Activated CD4-positive, alpha-beta T cell treated with anti-CD3 and anti-CD28 coated beads, Interleukin-2, amount 50 U/mL, for 48 hours (primary cell): ENCODE measurements at places on chromosomes 2 and 18.

GRCh38 chr2:207317378-207317984 is 151.7 kb upstream of the KLF7 start:
- no peak for DNase-seq

- DNase-seq, result no peak
These were observed 9.7 kb downstream of the DRC1 start for GRCh38 chr2:26411419-26411818.

DNA sequence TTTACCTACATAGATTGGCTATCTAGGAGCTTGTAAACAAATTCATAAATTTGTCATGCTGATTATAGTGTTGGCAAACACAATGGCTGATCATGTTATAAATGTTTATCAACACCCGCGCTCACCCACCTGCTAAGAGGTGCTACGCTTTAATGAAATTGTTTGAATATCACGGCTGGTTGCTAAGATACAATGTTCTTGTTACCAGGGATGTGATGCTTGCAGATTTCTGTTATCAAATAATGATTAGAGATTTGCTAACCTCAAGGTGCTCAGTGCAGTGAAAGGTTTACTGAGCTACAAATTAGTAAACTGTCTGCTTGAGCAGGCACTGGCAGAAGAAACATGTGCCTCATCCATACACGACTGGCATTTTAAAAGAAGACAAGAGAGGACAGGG is 160.0 kb upstream of the ZEB2 start:
- DNase-seq, result no peak

- DNase-seq, result no peak
These were observed 690.6 kb upstream of the SLC8A1 start for GRCh38 chr2:41142478-41142877.

- DNase-seq, result no peak
These were observed 17.0 kb downstream of the KCNK3 start for GRCh38 chr2:26709323-26710110.

DNA sequence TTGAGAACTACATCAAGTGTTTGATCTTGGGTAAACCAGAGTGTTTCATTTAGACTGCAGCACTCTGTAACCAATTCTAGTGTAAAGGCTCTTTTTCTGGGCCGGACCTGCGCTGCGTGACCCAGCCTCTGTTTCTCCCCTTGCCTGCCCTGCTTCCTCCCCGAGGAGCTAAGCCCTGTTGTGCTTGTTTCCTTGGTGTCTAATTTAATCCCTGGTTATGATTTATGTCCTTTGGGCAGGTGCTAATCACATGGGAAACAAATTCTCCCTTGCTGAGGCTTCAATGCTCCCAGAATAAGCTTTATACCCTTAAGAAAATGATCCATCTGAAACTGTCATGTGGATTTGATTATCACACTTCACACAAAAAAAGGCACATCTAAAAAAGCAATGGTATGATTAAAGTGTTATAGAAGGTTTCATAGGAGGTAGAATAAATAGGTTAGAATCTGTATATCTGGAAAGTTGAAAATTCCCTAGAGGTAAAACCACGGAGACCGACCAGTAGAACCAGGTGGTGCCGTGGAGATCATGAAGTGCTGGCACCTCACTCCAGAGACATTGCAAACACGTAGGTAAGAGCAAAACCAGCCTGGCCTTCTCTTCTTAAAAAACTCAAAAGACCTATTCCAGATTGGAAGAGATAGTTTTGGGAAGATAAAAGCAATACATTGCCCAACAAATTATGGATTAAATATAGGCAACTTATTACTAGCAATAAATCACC is 31.0 kb upstream of the SLC9A2 start:
- no peak for DNase-seq

GRCh38 chr2:105141099-105141614 is 100.4 kb upstream of the GPR45 start:
- no peak for DNase-seq

- DNase-seq, result peak; percentile 68
These were observed 8.1 kb upstream of the SOS1 start for GRCh38 chr2:39128919-39129391.

- DNase-seq, result no peak
These were observed 260.4 kb upstream of the SIX3 start for GRCh38 chr2:44680983-44681531.

- peak; percentile 29 for DNase-seq
These were observed 2.2 kb downstream of the LRATD1 start for GRCh38 chr2:14634489-14635390.

DNA sequence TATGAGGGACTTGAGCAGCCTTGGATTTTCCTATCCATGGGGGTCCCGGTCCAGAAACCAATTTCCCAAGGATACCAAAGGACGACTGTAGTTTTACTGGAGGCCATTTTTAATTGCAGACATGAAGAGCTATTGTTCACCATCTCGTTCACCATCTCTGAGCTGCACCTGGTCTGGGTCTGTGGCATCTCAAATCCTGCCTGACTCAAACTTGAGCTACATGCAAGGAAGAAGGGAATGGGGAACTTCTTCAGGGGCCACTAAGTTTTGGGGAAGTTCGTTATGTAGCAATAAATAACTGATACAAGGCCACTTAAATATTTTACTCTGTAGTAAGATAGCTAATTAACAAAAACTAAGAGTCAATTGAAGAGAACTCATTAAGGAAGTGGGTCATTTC is 2.1 kb upstream of the SMCHD1 start:
- no peak for DNase-seq

GRCh38 chr2:129741623-129742022 is 237.8 kb upstream of the RAB6C start:
- no peak for DNase-seq

DNA sequence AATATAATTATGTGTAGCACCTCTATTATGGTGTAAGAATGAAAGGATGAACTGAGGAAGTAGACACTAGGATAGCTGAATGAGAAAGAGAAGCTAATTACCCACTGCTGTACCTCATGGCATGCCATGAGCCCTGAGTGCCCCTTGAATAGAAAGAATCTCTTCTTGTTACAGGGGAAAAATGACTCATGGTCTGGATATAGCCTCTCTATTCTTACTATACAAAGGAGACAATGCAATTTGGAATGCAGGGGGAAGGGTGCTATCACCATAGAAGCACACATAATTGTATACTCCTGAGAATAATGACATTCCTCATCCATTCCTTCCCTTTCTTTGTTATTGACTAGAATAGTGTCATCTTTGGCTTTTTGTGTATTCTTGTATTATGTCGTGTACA is 385.2 kb downstream of the CDH7 start:
- no peak for DNase-seq

GRCh38 chr2:159712929-159713420 is 669 bp downstream of the MARCHF7 start:
- no peak for DNase-seq

- no peak for DNase-seq
These were observed 117.6 kb downstream of the INHBB start for GRCh38 chr2:120463527-120463926.

GRCh38 chr18:8448130-8448529 is 161.1 kb upstream of the RAB12 start:
- DNase-seq, result no peak

- peak; percentile 70 for DNase-seq
These were observed at the start of gene RNF144A for GRCh38 chr2:6917071-6917760. TSS of gene RNF144A (plus strand) at chr2:6917412. CDS start at chr2:6996927, 79,515 bp downstream.

DNA sequence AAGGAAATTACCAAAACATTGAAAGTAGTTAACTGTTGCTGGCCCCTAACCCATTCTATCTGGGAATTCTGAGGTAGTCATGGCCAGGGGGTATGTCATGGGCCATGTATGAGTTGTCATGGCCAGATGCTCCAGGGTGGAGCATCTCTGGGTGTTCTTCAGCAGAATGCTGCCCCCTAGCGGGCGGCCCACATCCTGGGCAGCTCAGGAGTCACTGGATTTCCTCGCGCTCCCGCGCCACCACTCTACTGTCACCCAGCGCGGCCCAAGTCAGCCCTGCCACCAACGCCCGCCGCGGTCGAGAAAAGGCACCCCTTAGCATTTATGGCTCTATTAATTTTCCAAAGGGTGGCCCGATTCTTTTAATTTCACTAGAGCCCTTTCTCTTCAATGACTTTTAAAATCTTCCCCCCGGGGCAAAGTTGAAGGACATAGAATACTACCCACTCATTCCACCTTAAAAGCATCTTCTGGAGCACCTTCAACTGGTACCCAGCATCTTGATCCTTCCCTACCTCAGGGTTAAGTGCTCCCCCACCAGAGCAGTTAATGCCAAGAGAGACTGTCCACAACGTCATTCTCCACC is 41.6 kb downstream of the PKDCC start:
- DNase-seq, result peak; percentile 84

- DNase-seq, result no peak
These were observed 59.5 kb upstream of the YWHAQ start for GRCh38 chr2:9690252-9690651.

DNA sequence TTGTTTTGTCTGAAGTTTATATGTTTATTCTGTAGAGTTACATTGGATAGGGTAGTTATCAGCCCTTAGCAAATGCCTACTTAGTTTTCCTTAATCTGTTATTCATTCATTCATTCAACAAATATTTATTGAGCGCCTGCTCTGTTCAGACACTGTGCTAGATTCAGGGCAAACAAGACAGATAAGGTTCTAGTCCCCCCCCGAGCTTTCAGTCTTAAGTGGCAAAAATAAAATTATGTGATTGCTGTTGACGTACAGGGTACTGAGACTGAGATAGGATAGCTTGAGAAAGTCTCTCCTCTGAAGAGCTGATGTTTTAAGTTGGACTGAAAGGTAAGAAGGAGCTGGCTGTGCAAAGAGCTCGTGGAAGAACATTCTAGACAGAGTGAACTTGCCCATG is 58.7 kb downstream of the CRIM1 start:
- DNase-seq, result no peak

GRCh38 chr2:32750880-32751279 is 123.0 kb downstream of the TTC27 start:
- DNase-seq, result no peak

DNA sequence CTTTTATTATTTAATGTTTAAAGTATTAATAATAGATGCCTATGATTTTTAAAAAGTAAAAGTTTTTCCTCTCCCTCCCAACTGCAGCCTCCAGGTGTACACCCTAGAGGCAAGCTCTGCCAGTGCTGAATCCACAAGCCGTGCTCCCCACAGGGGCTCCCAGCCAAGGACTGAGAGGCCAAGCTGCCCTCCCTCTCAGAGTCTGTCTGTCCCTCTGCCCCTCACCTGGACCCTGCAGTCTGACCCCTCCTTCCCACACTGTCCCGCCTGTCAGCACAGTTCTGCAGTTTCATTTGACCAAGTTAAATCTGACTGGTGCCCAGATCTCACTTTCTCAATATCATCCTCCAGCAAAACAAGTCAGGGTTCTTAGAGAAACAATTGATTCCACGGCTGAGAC is 14.8 kb upstream of the PROC start:
- DNase-seq, result no peak

DNA sequence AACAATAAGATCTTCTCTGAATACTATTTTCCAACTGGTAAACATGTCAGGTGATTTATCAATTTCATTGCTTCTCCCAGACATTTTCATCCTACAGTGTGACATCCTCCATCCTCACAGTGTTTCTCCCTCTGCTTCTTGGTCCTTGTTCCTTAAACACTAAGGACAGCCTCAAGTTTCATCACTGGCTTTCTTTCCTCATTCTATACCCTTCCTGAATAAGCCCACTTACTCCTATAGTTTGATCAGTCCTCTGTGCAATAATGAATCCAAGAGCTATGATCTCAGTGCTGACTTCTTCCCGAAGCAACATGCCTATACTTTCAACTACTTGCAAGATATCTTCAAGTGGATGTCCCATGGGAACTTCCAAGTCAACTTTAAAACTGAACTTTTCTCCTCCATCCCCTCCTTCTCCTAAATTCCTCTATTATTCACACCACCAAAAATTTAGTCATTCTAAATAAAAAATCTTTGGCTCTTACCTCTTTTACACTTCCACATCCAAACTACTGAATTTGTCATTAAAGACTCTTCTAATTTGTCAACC is 87.6 kb downstream of the FAM228A start:
- no peak for DNase-seq

DNA sequence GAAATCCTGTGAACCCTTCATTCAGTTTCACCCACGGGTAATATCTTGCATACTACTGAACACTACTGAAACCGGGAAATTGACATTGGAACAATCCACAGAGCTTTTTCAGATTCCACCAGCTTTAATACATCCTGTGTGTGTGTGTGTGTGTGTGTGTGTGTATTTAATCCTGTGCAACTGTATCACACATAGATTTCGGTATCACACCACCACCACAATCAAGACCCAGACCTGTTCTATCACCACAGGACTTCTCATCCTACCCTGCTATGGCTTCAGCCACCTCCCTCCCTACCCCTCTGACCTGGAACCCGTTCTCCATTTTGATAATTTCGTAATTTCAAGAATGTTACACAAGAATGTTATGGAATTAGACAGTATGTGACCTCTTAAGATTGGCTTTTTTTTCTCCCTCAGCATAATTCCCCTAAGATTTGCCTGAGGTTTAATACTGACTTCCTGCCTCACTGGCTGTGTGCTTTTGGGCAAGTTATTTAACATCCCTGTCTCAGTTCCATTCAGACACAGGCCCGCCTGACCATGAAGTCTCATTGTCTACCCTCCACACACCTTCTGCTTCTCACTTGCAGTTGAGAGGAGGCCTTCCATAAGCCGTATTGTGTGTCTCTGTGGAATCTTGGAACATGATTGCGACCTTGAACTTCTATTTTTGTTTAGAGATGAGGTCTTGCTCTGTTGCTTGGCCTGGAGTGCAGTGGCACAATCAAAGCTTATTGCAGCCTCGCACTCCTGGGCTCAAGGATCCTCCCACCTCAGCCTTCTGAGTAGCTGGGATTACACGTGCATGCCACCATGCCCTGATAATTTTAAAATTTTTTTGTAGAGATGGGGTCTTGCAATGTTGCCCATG is 14.4 kb upstream of the TMEM131 start:
- no peak for DNase-seq

DNA sequence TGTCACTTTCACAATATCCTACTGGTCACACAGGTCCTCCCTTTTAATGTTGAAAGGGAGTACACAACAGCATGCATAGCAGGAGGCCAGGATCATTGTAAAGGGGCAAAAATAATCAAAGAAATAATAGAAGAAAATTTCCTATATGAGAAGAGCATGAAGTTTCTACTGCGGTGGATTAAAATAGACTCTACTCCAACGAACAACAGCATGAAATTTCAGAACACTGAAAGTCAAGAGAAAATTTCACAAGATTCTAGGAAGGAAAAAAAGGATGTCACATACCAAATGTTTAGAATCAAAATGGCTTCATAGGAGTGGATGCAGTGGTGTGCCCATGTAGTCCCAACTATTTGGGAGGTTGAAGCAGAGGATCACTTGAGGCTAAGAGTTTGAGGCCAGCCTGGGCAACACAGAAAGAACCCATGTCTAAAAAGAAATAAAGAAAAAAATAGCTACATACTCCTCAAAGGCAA is 72.0 kb upstream of the EPAS1 start:
- no peak for DNase-seq

- no peak for DNase-seq
These were observed 17.5 kb downstream of the LYPD1 start for GRCh38 chr2:132652474-132652873.
